ENCODE measurements at places on chromosomes 1 and 21.
A peak's percentile ranks its signal among the peaks of the same experiment; 100 is the strongest.

DNA sequence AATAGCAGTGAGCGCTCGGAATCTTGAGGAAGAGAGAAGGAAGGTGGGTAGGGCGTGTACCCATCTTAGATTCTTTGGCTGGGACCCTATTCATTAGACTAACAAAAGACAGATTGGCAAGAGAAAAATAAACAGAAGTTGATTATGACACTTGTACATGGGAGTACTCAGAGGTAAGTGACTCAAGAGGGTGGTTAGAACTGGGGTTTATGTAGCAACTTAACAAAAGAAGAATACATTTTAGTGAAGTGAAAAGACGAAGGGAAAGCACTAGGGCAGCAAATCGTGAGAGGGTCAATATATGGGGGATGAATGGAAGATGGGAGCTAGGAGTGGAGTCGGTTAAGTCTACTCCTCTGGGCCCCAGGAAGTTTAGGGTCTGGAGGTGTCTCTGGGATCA, 25.8 kb upstream of the RCC2 start:
- ATAC-seq, result no peak

GRCh38 chr1:27649306-27649635, 14.3 kb upstream of the FGR start:
- ATAC-seq, result no peak

- peak; percentile 82 for ATAC-seq
Measured at GRCh38 chr21:37758982-37759381, 157.3 kb downstream of the KCNJ6 start.

- peak; percentile 98 for ATAC-seq
Measured at GRCh38 chr21:36909901-36910561, 56.4 kb downstream of the HLCS start.

GRCh38 chr21:45248893-45249381, 38.8 kb downstream of the POFUT2 start:
- peak; percentile 91 for ATAC-seq

DNA sequence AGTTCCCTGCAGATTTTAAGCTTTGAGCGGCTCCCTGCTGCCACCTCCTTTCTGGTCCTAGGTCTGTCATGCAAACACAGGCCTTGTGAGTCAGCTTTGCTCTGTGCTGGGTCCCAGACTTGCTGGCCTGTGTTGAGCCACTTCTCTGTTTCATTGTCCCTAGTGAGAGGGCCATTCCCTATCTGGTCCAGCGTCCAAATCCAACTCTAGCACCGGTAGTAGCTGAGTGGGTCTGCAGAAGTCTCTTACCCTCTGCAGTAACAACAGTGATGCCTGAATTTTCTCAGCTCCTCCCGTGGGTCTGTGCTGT, 5.8 kb downstream of the TTC22 start:
- peak; percentile 62 for ATAC-seq

DNA sequence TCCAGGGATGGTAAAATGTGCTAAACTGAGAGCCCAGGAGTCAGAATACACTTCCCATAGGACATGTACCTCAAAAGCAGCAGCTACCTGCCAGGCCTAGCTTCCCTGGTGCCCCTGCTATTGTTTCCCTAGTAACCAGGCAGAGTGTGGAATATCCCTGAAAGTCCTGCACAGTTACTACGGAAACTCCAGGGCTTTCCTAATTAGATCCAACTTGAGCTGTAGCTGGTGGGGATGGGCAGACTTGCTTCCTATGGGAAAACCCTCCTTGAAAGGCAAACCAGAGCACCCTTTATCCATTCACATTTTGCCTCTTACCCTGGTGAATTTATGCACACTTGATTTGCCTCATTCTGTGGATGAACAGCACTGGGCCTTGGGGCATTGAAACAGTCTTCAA, 559.9 kb upstream of the PBX1 start:
- no peak for ATAC-seq

DNA sequence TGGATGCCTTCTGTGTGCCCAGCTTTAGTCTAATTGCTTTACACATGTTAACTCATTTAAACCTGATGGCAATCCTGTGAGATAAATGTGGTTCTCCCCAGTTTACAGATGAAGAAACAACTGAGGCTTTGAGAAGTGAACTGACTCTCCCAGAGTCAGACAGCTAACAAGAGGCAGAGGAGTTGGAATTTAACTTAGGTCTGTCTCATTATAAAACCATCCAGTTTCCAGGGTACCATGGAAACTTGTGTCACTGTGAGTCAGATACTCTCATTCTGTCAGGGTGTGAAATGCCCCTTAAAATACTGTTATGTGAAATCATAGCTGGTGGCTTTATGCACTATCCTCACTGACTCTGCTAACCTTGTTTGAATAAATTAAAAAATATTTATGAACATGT, 206.6 kb downstream of the PBX1 start:
- peak; percentile 96 for ATAC-seq

DNA sequence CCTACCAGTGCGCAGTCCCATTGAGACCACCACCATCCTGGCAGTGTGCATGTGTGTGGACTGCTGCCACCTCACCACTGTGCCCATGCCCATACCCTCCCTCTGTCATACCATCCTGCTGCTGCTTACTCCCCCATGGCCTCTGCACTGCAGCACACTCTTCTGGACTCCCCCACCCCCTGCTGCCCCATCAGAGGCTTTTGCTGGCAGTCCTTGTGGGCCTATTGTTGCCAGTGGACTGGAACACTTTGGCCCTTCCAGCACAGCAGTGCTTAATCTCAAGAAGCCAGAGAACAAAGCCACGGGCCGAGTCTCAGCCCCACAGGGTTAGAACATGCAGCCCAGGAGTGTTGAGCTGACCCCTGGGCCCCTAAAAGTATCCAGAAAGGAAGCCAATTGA, 41.9 kb upstream of the IVNS1ABP start:
- ATAC-seq, result no peak

GRCh38 chr1:43979528-43980254, 681 bp downstream of the B4GALT2 start:
- peak; percentile 32 for ATAC-seq

DNA sequence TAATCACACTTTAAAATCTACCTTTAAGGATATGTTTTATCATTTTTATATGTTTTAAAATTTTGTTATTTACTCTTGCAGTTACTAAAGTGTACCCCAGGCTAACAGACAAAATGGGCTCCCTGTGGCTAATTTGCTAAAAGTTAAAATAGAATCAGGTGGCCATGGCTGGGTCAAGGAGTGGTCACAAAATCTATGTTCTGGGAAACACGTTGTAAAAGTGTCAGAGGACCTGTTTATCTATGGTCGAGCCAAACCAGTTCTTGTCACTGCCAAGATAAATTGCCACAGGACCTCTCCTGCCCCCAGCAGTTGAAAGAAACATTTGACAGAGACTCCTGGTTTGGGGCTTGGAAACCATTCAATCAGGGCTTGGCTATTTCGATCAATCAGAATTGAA, 21.2 kb upstream of the TTLL7 start:
- ATAC-seq, result no peak

GRCh38 chr1:158998781-158999161, 10.9 kb upstream of the IFI16 start:
- no peak for ATAC-seq

DNA sequence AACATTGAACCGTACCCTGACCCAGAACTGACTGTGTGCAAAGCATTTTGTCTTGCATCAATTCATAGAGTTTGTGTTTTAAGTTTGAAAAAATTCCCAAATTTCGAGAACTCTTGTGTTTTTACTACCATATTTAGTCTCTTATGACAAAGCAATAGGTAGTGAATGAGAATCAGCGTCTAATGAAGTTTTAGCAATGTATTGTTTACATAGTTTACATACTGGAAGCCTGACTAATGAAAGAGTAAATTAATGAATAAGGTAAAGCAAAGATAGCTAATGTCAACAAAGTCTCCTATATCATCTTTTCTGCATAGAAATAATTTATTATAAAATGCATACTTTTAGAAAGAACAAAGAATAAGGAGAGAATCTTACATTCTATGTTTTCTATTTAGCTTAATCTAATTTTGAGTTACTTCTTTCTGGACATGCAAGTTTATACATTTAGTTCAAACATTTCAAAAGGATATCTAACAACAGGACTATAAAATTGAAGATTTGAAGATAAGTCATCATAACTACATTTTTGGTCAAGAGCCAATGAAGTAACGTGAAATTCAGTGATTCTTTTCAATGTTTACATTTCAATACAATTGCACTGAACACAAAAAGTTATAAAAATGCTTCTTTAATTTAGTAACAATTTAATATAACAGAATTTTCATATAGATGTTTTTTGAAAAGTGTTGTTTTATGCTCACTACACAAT, 1943.7 kb downstream of the NCAM2 start:
- ATAC-seq, result no peak

DNA sequence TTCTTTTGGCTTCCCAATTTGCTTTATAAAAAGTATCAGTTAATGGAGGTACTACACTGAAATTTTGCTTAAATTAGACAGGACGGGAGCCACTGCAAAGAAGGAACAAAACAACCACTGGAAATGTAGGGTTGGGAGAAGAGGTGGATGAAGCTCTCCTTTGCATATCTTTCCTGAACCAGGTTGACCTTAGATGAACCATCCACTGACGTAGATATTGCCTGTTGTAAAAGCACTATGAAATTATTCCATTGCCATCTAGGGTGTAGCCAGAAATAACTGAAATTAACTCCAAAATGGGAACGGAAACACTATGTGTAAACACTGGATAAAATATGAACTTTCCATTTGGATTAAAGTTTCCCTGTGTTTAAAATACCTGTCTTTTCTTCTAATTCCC, 1.2 kb upstream of the ABL2 start:
- ATAC-seq, result peak; percentile 6

DNA sequence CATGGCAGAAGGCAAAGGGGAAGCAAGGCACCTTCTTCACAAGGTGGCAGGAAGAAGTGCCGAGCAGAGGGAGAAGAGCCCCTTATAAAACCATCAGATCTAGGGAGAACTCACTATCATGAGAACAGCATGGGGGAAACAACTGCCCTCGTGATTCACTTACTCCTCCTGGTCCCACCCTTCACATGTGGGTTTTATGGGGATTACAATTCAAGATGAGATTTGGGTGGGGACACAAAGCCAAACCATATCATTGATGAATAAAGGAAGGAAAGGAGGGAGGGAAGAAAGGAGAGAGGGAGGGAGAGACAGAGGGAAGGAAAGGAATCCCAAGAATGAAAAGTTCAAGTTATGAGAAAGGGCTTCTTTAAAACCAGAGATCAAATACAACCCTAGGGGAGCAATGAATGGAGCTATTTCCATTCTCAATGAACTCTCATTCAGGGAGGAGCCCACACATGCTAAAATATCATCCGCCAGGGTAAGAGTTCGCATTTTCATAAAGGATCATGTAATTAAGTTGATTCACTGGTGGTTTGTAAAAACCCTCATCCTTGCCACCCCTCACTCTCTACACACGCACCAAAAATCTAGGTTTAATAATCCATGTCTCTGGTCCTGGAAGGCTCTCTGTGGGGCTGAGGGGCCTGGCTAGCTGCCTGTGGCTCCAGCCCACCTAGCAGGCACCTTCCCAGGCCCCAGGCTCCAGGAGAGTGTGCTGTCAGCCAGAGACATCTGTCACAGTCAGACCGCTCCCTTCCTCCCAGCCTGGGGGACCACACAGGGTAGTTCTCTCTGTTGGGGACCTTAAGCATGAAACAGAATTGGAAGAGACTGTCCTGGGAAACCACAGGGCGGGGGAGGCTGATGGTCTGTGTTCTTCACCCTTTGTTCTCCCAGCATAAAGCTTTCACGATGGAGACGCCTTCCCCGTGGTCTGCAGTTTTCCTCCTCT, 94.0 kb downstream of the CCDC185 start:
- ATAC-seq, result no peak

GRCh38 chr1:78334952-78335351, 155.8 kb upstream of the PTGFR start:
- ATAC-seq, result no peak

DNA sequence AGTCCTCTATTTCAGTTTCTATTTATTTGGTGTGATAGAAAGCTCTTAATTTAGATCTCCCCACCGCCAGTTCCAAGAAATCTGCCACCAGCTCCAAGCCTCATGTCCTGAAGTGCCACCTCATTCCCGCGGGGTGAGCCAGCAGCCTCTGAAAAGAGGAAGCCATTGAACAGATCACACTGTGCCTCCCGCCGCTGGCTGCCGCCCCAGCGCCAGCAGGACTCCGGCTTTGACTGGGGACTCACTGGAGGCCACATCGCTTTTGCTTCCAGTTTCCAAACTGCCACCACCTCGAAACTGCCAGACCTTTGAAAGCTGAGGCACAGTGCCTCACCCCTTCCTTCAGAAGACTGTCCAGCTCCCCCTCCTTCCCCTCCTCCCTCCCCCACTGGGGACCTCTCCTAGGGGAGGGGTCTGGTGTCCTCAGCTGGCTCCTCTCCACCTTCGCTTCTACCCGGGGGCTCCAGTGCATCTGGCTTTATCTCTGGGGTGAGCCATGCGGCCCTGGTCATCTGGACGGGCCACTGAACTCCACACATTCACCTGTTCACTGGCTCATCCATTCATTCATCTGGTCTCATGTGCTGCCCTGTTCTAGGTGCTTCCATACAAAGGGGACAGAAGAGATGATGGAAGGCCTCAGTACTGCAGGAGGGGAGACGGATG, 58.9 kb downstream of the VPS26C start:
- peak; percentile 47 for ATAC-seq

GRCh38 chr1:34792868-34793727, at the start of gene GJA4:
Gene GJA4 (plus strand): TSS chr1:34792999. CDS start chr1:34794214, 1,215 bp downstream.
- ATAC-seq, result no peak

DNA sequence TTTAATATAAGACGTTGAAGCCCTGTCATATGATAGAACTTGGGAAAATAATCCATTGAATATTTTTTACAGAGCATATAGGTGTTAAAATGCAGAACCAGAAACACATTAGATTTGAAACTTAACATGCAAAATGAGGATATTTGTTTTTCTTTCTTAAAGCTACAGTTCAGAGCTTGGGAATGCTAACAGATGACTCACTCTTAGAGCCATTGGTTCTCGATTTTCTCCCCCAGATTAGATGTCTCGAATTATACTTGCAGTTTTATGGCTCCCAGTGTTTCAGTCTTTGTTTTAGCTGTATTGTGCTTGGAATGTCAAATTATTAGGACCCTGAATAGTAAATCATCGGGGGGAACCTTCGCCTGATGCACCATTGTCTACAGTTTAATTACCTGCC, 575.7 kb upstream of the ZP4 start:
- ATAC-seq, result no peak

- no peak for ATAC-seq
Measured at GRCh38 chr1:107943694-107944093, 21.3 kb downstream of the VAV3 start.

DNA sequence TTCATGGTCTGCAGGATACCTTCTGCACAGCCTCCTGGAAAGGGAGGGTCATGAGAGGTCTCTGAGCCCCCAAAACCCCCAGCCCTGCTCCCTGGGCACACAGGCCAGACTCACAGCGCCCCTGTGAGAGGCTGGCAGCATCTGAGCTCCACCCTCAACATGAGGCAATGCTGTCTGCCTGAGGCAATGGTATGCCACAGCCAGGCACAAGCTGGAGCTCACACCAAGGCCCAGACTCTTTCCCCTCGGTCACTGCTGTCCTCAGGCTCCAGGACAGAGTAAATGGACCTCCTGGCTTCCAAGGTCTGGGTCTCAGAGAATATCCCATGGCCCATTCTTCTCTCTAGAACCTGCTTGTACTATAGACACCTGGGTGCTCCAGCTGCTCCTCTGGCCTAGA, 17.2 kb downstream of the MEF2D start:
- no peak for ATAC-seq

Measured in motor neuron (in vitro differentiated cells).